ENCODE measurements at places on chromosomes 7 and 10.

DNA sequence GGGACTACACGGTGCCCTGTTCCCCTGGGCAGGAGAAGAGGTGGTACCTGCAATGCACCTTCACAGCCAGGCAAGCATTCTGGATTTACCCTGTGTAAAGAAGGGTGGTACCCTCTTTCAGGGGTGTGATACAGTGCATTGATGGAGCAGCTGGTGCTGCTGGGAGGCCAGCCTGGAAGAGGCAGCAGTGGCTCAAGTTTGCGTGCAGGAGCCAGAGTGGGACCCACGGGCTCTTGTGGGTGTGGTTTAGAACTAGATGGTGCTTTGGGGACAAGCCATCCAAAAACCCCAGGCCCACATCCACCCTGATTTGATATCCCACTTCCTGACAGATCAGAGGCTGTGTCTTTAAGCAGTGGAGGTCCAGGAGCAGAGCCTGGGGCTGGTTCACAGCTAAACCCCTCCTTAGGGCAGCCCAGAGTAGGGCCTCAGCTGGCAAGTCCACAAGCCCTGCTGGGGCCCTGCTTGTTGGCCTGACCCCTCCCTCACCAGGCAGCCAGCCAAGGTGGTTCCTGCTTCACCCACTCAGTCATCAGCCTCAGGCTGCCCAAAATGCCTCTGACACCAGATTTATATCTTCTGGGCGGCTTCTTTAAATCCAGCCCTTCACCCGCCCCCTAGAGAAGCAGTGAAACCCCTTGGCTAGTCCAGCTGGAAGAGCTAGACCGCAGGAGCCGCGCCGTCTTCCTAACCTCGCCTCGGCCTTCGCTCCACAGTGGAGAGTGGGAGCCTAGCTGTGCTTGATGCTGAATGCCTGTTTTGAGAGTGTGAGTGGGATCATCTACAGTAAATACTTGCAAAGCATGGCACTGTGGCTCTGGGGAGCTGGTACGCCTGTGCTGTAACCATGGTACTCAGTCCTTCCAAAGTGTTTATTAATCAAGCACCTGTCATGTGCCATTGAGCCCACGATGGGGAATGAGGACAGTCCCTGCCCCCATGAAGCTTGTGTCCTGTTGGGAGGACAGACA is 1.4 kb upstream of the ASIC3 start:
- DNase-seq: no peak

DNA sequence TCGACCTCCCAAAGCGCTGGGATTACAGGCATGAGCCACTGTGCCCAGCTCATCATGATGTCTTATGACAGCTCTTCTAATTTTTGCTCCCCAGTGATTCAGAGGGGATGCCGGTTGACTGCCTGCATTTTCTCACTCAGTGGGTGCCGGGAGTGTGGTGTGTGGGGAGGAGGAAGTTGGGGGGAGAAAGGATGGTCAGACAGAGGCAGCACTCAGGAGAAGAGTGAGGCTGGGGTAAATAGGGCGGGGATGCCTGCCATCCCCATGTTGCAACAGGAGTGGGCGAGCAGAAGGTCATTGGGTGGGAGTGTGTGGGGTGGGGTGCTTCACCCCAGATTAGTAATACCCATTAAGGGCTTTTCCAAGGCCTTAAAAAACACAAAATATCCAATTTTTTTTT is 3.5 kb upstream of the CCL24 start:
- DNase-seq: no peak

- DNase-seq: no peak
These were observed 257.0 kb upstream of the ZNF32 start for GRCh38 chr10:43905512-43906236.

DNA sequence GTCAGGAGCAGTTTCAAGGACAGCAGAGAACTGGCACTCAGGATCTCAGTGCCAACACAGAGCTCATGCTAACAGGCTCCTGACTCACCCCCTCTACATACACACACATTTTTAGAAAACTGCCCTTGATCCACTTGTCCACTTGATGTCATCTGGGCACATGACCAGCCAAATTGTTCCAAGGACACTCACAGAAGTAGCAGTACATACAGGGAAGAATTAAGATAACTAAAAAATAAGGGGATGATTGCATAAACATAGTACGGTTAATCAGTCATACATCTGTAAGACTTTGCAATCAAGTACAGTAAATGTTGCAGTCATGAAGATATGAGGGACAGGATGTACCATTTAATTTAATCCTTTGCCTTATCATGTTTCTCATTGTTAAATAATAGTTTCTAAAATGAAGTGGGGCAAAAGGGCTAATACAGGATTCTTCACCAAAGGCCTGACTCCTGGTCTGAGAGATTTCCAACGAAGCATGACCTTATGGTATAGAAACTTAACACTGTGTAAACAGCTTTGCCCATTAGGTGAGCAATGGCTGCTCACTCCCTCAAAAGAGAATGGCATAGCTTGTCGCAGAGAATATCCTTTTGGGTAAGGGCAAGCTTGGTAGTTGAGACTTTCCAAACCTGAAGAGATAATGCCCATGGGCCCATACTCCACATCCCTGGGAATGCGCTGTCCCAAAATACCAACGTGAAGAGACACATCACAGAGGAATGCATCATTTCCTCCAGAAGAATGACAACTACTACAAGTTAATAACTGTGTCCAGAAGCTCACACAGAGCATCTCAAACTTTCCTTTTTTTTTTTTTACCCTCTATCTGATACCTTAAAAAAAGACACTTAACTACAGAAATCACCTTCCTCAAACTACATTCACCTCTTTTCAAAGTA is 94.1 kb downstream of the ARMH3 start:
- no peak for DNase-seq

GRCh38 chr7:2008936-2009540 is 223.7 kb downstream of the MAD1L1 start:
- DNase-seq: peak; percentile 58

DNA sequence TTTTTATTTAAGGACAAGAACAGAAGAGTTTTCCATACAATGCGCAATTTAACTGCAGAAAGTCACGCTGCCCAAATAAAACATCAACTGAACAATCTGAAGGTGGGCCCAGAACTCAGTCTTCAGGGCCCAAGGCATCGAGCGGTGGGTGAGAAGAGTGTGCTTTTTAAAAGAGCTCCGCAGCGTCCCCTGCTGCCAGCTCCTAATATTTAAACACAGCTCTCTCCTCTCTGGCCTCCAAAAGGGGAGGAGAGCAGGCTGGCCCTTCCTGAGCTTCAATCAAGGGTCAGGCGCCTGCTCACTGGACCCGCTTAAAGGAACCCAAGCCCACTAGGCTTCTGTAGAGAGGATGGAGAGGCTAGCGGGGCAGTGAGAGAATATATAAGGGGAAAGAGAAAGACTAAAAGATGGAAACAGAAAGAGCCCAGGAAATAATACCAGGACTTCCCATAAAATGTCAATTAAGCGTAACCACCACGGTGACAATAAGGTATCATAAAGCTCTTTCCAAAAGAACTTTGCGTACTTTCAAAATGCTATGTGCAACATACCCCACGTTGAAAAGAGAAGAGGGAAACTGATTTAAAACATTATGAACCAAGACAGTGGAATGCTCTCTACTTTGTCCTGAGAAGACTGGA is 2.8 kb downstream of the FAM53B start:
- peak; percentile 77 for DNase-seq

GRCh38 chr7:5780801-5781496 is 514 bp downstream of the RNF216 start:
- no peak for DNase-seq

DNA sequence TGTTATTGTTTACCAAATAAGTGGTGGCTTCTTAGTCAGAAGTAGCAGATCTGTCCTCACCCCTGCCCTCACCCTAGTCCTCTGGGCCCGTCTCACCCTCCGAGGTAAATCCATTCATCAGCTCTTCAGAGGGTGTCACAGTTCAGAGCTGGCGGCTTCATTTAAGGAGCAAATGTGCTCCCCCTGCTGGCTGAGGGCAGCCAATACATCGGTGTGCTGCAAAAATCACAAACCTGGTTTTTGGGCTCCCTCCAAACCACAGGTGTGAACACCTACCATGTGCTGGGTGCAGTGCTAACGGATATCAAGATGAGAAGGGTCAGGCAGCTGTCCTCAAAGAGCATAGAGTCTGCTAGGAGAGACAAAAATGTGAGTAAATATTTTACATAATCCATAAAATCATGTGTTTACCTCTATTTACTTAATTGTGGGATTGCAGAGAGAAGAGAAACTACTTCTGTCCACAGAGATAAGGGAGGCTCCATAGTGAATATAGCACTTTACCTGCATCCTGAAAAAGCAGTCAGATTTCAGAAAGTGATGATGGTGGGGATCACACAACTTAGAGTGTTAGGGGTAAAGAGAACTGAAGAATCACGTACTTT is 15.5 kb upstream of the CRTAC1 start:
- peak; percentile 70 for DNase-seq

- no peak for DNase-seq
These were observed 154.9 kb downstream of the GLI3 start for GRCh38 chr7:42082144-42082543.

DNA sequence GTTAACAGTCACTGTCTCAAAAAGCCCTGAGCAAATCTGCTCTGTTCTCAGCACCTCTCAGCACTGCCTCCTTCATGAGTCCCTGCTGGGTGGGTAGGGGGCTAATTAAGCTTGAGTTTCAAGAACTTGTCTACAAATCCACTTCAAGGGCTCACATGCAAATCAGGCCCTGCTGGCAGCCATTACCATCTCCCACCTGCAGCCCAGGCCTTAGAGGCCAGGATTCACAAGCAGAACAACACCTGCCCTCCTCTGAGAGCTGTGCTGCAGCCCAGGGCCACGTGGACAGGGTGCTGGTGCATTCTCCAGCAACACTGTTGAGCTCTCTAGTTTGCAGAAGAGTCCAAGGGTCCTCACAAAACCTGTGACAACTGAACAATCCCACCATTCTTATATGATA is 119.2 kb downstream of the DPP6 start:
- DNase-seq: no peak

DNA sequence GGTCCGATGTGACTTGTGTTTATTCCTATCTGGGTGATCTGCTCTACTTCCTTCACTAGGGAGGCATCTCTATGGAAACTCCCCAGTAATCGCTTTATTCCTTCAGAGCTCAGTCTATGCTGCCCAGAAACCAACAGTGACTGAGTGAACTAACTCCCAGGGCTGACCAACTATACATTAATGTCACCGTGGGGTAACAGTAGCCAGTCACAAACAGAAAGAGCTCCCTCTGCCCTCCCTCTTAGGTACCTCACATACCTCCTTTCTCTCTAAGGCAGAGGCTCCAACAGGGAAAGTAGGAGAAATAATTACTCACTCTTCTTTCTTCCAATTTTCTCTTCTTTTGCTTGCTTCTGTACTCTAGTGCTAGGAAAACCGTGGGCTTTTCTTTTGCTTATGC is 855.0 kb downstream of the REEP3 start:
- DNase-seq: no peak

DNA sequence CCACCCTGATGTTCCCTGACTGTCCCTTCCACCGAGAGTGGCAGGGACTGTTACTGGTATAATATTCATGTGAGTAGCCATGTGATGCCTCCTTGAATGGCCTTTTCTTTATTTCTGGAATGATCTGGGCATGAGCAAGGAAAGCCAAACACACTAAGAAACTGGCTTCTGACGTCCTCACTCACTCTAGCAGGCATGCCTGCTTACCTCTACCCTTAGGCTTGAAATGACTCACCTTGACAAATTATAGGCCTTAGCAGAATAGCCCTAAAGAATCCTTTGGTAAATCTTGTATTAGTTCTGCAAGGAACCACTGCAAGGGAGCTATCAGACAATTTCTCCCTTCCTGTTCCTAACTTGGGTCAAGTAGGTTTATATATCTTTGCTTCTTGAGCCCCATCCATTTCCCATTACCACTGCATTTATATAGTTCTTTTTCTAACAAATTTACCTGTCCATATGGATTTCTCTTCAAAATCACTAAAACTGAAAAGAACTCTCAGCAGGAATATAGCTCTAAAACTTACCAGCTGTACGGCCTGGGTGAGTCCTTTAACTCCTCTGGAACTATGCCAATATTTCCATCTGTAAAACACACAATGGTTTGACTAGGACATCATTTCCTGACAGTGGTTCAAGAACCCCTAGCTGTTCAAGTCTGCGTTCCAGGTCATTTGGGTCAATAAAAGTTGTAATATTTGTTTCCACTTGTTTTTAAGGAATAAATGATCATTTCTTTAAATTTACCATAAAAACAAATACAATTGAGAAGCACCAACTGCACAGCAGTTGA is 13.0 kb upstream of the NDUFA5 start:
- no peak for DNase-seq

DNA sequence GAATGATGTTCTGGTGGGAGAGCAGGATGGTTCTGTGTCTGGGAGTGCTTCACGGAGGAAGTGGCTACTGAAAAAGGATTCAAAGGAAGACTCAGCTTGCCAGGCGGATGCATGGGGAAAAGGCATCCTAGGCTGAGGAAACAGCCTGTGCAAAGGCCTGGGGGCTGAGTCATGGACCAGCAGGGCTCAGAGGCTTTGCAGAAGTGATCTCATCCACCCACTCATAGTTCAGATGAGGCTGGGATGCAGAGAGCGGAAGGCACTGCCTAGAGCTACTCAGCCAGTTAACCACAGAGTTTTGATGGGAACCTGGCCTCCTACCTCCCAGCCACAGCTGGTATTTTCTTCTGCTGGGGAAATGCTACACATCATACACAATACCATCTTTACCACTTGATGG is 15.8 kb upstream of the ADAMTS14 start:
- DNase-seq: no peak

DNA sequence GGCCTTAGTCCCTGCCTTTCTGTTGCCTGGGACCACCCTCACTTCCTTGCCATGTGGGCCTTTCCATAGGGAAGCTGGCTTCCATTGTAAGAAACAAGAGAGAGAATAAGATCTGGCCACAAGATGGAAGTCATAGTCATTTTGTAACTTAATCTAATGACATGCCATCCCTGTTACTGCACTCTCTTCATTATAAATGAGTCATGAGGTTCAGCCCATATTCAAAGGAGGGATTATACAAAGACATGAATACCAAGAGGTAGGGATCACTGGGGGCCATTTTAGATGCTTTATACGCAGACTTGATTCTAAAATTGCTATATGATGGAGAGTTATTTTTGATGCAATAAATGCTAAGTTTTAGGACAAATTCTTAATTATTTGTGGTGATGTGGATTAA is 75.2 kb upstream of the CELF2 start:
- no peak for DNase-seq

GRCh38 chr7:55191161-55191925 is 172.5 kb downstream of the EGFR start:
- no peak for DNase-seq

GRCh38 chr10:113213035-113213434 is 263.0 kb downstream of the TCF7L2 start:
- no peak for DNase-seq

GRCh38 chr10:112698133-112698817 is 251.3 kb downstream of the VTI1A start:
- DNase-seq: no peak

DNA sequence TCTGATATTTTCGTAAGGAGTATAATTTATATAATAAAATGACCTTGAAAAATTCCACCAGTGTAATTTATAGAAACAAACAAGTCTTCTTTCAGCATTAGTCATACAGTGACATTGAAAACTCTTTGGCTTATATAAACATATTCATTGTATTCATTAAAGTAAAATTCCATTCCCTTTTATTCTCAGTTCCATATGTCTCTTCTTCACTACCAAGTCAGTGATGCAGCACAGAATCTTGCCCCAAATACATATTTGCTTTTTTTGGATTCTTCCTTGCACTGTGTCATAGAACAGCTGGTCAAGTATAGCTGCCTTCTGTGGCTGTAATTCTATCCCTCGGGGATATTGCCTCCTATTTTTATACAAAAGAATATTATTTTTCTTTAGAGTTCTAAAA is 884.5 kb upstream of the POT1 start:
- no peak for DNase-seq
